Stimulated activated naive CD8-positive, alpha-beta T cell treated with anti-CD3 and anti-CD28 coated beads, Interleukin-15, Interleukin-2, amounts not matched to agents 100 U/mL and 50 U/mL, for 24 hours (primary cell): ENCODE measurements at places on chromosomes 4 and X.

DNA sequence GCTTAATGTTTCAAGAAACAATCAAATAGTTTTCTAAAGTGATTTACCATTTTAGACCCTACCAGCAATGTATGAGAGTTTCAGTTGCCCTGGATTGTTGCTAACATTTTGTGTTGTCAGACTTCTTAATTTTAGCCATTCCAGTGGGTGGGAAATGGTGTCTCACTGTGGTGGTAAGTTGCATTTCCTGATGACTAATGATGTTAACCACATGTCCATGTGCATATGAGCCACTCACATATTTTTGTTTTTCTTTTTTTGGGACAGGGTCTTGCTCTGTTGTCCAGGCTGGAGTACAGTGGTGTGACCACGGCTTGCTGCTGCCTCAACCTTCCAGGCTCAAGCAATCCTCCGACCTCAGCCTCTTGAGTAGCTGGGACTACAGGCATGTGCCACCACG lies 48.3 kb downstream of the MED28 start:
- DNase-seq: no peak

DNA sequence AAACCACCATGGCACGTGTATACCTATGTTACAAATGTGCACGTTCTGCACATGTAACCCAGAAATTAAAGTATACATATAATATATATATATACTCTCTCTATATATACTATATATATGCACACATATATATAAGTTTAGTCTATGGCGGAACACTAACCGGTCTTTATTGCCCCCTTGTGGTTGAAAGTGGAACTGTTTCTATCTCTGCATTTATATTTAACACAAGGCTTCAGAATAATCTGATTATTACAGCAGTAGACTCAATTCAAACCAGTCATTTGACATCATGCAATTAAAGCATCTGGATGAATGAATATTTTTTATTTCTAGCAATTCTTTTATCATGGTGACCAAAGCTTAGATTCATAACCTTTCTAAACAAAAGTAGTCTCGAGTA lies 14.6 kb downstream of the RAB9B start:
- no peak for DNase-seq

DNA sequence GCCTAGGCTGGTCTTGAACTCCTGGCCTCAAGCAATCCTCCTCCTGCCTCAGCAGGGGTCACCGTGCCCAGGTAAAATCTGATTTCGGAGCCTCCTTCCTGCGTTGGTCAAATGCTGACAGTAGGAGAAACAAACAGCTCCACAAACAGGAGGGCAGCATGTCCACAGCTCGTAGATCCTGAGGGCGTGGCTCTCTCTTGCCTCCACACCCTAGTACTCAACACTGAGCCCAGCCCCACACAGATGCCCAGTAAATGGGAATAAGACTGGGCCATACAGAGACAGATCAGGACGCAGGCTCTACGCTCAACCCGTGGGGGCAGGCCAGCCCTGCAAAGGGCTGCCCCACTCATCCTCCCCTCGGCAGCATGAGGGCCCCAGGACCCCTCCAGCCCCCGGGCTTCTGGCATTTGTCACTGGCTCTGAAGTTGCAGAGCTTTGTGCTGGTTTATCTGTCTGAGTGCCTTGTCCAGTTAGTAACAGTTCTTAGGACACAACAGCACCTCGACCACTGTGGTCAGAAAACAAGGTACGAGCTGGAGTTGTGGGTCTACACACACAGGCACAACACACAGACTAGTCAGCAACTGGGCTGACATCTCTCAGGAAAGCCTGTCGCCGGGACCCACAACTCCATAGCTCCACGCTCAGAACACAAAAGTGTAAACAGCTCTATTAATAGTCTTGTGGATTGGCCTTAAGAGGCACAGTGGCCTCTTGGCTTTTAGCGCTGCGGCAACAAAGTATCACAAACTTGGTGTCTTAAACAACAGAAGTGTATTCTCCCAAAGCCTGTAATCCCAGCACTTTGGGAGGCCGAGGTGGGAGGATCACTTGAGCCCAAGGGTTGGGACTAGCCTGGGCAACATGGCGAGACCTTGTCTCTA lies 5.2 kb downstream of the TNIP2 start:
- DNase-seq: no peak

DNA sequence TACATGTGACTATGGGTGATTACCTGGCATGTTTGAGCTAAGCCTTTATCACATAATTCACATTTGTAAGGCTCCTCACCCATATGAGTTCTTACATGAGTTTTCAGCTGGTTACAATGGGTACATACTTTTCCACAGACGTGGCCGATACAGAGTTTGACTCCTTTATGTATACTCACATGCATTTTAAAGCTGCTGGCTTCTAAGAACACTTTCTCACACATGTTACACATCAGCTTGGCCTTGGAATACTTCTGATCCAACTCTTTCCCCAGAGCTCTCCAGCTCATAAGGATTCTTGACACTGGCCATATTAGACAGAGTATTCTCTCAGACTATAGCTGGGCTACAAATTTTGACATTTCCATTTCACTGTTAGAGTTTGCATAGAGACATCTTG lies 66.3 kb downstream of the TAB3 start:
- DNase-seq: no peak

DNA sequence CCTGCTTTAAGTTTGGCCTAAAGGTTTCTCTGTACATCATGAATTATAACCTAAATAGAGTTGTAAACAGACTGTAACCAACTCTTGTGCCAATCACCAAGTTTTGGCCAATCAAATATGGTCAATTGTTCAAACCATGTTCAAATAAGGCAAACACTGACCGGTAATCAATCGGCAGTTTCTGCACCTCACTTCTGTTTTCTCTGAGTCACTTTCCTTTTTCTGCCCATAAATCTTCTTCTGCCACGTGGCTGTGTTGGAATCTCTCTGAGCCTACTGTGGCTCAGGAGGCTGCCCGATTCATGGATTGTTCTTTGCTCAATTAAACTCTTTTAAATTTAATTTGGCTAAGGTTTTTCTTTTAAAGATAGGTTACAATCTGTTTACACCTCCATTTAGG lies 16.5 kb upstream of the ENPP6 start:
- no peak for DNase-seq

GRCh38 chrX:26845056-26845455 lies 618.1 kb downstream of the PPP4R3C start:
- no peak for DNase-seq

GRCh38 chr4:115781528-115782146 lies 668.2 kb upstream of the NDST4 start:
- DNase-seq: no peak

DNA sequence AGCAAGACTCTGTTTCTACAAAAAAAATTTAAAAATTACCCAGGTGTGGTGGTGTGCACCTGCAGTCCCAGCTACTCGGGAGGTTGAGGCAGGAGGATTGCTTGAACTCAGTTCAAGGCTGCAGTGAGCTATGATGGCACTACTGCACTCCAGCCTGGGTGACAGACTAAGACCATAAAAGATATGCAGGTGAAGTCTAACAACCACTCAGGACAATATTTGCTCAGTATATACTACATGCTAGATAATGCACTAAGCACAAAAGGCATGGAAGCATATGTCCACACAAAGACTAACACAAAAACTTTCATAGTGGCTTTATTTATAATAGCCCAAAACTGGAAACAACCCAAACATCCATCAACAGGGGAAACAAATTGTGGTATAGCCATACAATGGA lies 57.7 kb upstream of the TXK start:
- no peak for DNase-seq

- DNase-seq: no peak
Measured at GRCh38 chrX:16204538-16204937, 37.3 kb downstream of the MAGEB17 start.

DNA sequence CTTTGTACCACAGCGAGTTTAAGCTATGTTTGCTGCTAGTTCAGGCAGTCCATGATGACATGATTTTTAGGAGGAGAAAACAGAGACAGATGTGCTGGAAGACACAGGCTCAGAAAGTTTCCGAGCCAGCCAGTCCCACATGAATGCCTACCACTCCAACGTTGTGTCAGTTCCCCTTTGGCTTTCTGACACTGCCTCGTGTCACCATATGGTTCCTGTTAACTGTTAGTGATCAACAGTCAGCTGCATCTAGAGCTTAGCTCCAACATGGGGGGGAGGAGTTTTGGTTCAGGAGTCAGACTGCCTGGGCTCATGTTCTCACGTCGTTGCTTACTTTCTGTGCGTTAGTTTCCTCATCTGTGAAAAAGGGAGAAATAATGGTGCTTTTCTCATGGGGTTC lies 343.7 kb downstream of the MID1IP1 start:
- no peak for DNase-seq

GRCh38 chr4:5912614-5913019 lies 19.7 kb upstream of the CRMP1 start:
- DNase-seq: no peak

DNA sequence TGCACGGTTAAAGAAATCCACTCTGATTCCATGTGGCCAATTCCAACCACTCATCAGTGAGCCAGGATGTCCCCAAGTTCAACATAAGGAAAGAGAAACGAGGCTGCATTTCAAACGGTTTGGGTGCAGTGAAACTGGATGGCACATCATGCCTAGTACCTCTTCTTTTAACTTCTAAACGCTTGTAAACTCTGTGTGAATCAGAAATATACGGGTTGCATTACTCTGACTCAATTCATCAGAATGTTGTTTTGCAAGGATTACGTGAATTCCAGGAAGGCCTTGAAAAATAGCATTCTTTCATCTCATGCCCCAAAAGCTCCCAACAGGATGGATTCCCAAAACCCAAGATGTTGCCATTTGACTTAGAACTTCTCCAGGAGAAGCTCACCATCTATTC lies 270.4 kb downstream of the LDB2 start:
- DNase-seq: no peak

- no peak for DNase-seq
Measured at GRCh38 chr4:158817562-158818296, 48.9 kb downstream of the FNIP2 start.

- DNase-seq: no peak
Measured at GRCh38 chr4:94302191-94302590, 40.4 kb downstream of the HPGDS start.

- DNase-seq: no peak
Measured at GRCh38 chrX:68383540-68383939, 49.8 kb downstream of the OPHN1 start.

- peak; percentile 5 for DNase-seq
Measured at GRCh38 chr4:159446266-159446976, 343.5 kb downstream of the RAPGEF2 start.

- peak; percentile 29 for DNase-seq
Measured at GRCh38 chrX:39820938-39821708, 276.6 kb downstream of the BCOR start.

GRCh38 chr4:164734484-164734883 lies 19.4 kb upstream of the SMIM31 start:
- DNase-seq: no peak

GRCh38 chr4:78370631-78371372 lies 180.8 kb upstream of the ANXA3 start:
- no peak for DNase-seq

GRCh38 chr4:26039639-26040359 lies 125.8 kb downstream of the SMIM20 start:
- no peak for DNase-seq

GRCh38 chr4:76386566-76387305 lies 34.2 kb downstream of the CCDC158 start:
- DNase-seq: no peak

DNA sequence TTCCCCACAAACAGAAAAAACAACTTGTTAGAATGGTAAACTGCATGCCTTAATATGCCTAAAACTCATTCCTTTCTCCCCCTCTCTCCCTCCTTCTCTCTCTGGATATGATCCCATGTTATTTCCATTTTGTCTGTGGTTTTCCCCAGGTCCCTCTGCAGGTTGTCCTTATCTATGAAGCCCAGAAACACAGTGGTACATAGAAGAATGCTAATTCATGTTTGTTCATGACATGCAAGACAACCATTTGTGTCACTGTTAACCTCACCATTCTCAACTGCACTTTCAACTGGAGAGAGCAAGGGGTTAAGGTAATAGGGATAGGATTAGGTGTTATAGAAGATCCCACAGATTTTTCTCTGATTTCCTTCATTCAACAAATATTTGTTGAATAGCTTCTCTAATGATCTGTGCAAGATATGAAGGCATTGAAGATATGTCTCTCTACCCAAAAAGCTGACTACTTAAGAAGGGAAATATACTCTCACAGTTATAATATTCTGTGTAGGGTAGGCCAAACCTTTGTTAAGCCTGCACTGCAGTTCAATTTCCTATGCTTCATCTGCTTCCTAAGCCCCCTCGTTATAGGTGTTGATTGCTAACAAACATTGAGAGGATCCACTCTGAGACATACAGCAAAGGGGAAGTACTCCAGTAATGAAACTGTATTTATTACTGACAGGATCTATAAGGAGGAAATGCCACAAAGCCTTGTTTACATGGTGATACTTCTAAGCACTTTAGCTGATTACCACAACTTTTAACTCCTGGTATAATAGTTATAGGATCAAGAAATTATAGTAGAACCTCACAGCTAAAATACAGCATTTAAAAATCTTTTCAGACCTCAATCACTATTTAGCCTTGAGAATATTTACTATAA lies 96.1 kb downstream of the FRYL start:
- DNase-seq: no peak

GRCh38 chr4:89720981-89721380 lies 116.0 kb downstream of the SNCA start:
- DNase-seq: no peak

- DNase-seq: peak; percentile 74
Measured at GRCh38 chr4:108168671-108169523, at the start of gene LEF1. Gene LEF1 (minus strand): TSS chr4:108168932. CDS start chr4:108167767, 1,165 bp downstream.

DNA sequence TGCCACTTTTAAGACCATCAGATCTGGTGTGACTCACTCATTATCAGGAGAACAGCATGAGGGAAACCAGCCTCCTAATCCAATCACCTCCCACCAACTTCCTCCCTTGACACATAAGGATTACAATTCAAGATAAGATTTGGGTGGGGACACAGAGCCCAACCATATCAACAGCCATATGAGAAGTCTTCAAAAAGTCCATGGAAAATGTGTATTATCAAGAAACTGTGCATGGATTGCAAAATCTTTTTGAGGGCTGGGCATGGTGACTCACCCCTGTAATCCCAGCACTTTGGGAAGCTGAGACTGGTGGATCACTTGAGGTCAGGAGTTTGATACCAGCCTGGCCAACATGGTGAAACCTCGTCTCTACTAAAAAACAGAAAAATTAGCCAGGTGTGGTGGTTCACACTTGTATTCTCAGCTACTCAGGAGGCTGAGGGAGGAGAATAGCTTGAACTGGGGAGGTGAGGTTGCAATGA lies 17.8 kb upstream of the RPL39 start:
- DNase-seq: no peak

GRCh38 chrX:74593593-74593992 lies 20.8 kb downstream of the RLIM start:
- DNase-seq: no peak

DNA sequence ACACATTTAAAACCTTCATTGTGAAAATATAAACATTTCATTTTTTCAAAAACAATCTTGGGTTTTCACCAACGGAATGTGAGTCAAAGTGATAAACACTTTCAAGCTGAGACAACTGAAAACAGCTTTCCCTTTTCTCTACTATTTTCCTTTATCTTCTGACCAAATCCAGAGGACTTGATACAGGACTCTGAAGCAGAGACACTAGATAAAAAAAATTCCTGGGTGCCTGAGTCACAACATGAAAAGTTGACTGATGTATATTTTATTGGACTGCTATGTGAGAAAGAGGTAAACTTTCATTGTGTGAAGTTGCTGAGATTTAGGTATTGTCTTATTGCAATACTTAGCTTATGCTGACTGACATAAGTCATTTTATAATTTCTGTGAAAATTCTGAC lies 411.2 kb downstream of the SPOCK3 start:
- DNase-seq: no peak

GRCh38 chrX:106742193-106742592 lies 15.7 kb downstream of the RNF128 start:
- no peak for DNase-seq
